Vagina (tissue), 2 donors: ENCODE measurements at places on chromosomes 6 and 20.

- no peak for DNase-seq
These were observed 76.6 kb downstream of the ANKEF1 start for GRCh38 chr20:10111139-10111958.

DNA sequence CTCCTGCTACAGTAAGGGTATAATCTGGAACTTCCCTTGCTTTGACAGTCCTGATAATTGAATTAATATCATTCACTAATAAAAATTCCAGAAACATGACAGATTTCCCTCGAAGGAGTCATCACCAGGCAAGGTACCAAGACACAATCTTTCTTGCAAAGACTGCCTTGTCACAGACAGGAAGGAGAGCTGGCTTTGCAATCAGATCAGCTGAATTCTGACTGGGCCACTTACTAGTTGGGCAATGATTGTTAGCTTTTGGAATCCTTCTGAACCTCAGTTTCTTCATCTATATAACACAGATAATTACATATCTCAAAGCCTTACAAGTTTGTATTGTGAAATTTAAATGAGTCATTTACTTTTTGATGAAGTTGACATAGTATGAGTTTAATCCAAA, 344.2 kb downstream of the RFPL4B start:
- no peak for DNase-seq

- no peak for DNase-seq
These were observed 280.9 kb downstream of the PRL start for GRCh38 chr6:22015944-22016343.

- no peak for DNase-seq
These were observed 61.7 kb downstream of the BTBD9 start for GRCh38 chr6:38578075-38578474.

GRCh38 chr6:114886670-114887436, 544.0 kb upstream of the HS3ST5 start:
- no peak for DNase-seq

DNA sequence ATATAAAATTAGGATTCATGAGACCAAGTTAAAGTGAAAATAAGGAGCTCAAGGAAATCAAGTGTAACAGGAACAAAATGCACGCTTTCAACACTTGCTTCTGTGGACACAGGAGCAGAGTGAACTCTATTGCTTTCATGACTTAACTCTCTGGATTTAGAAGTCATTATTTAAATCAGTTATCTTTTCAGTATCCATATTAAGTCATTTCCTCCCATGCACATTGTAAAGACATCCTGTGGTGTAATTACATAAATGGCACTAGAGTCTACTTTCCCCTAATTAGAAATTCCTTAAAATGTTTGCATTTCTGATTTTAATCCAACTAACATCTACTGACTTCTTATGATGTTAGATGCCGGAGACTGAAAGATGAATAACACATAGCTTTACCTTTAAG, 88.0 kb downstream of the INSM1 start:
- DNase-seq, result no peak

- DNase-seq, result no peak
These were observed 165.4 kb downstream of the CDH26 start for GRCh38 chr20:60123652-60124051.
